ENCODE measurements at places on chromosomes 13 and 19.

- DNase-seq = no peak
These were observed 36.1 kb downstream of the ADPRHL1 start for GRCh38 chr13:113417008-113417751.

- DNase-seq = peak; percentile 88
These were observed 83.9 kb downstream of the LRRC63 start for GRCh38 chr13:46295491-46296114.

DNA sequence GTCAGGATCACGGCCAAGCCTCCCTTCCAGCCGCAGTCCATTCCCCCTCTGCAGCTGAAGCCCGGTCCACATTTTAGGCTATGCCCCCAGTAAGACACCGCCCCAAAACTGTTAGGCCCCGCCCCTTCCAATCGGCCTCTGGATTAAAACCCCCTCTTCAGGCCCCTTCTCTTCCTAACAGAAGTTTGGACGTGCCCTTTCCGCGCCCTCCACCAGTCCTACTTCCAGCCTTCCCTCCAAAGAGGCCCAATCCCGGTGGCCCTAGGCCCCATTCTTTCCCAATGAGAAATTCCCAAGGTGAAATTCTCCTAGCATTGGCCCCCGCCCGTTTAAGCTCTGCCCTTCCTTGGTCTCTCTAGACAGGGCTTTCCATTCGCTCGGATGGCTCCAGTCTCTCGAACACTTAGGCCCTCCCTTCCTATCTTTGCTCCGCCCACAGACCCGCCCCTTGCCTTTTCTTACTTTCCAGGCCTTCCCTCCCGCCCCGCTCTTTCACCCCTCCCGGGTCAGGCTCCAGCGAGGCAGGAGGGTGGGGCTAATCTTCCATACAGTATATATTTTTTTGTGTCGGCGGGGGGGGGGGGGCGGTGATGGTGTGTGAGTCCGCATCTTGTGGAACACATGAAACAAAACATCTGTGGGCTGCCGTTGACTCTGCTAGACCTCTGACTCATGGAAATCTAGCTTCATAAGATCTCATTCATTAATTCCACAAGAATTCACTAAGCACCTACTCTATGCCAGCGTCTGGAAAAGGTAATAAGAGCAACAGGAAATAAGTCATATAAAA, 13.6 kb downstream of the LTBP4 start:
- peak; percentile 72 for DNase-seq

GRCh38 chr19:41903193-41903953, 20.4 kb downstream of the ARHGEF1 start:
- DNase-seq = no peak

DNA sequence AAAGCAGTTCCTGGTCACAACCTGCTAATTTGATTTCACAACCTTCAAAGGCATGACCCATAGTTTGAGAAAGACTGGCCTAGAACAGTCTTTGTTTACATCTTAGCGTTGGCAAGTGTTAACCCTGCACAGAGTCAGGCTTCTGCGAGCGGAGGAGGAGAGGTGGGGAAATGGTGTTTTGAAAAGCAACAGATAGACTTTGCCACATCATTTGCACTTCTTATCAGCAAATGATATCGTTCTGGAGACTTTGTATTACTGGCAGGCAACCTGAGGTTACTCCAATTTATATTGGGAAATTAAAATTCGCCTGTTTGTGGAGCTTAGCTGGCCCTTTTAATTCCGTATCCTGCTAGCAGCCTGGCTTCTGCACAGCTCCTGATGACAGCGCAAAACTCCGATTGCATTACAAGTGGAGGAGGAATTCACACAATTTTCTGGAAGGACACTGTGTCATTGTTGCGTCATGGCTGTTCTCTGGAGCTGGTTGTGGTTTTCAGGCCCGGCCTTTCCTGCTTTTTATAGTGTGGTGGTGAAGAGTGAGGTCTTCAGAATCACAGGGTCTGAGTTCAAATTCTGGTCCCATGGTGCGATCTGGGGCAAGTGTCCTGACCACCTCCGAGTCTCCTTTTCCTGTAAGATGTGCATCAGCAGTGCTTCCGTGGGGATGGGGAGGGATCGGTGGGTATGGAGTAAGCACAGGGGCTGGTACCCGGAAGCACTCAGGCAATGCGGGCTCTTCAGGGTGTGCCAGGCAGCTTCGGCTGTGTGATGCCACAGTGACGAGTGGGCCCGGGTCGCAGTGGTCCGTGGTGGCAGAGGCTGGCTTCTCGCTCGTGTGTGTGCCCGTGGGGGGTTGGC, 49.1 kb upstream of the EHD2 start:
- no peak for DNase-seq

Measured in CD8-positive, alpha-beta memory T cell (primary cell).